ENCODE measurements at places on chromosomes 4 and X.

- DNase-seq = no peak
Observed at GRCh38 chr4:174591243-174592021, 69.1 kb upstream of the HPGD start.

- no peak for DNase-seq
Observed at GRCh38 chrX:133958997-133959688, 26.3 kb downstream of the GPC3 start.

DNA sequence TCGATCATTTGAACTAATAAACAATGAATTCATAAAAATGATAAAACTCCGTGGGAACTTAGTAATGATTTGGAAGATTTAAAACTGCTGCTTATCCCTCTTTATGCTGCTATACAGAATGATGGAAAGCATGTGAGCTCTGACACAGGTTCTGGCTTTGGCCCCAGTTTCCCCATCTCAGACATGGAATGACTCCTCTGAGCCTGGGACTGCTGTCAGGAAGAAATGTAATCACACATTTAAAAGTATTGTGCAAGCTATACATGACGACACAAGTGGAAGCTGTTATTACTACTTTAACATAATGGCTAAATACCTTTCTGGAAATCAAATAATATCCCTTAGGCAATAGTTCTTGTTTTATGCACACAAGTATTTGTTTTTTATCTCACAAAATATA lies 161.7 kb downstream of the DCHS2 start:
- DNase-seq = no peak

DNA sequence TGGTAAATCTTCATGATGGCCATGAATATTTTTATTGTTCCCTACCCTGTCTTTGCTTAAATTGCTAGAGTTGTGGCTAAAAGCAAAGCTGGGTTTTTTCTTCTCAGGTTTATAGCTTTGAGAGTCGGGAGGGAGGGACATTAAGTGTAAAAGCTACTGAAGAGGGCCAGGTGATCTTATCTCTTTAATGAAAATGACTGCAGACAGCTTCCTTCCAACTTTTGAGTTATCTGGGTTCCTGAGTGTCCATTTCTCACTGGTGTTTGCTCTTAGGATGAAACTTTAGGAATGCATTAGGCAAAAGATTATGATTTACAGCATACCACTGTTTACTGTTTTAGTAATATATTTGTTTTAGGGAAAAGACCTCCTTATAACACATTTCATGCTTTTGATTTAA lies 187.7 kb downstream of the SHROOM3 start:
- no peak for DNase-seq

GRCh38 chrX:68261060-68261672 lies 172.1 kb downstream of the OPHN1 start:
- no peak for DNase-seq

GRCh38 chr4:173879509-173879908 lies 349.5 kb upstream of the HAND2 start:
- DNase-seq = no peak

DNA sequence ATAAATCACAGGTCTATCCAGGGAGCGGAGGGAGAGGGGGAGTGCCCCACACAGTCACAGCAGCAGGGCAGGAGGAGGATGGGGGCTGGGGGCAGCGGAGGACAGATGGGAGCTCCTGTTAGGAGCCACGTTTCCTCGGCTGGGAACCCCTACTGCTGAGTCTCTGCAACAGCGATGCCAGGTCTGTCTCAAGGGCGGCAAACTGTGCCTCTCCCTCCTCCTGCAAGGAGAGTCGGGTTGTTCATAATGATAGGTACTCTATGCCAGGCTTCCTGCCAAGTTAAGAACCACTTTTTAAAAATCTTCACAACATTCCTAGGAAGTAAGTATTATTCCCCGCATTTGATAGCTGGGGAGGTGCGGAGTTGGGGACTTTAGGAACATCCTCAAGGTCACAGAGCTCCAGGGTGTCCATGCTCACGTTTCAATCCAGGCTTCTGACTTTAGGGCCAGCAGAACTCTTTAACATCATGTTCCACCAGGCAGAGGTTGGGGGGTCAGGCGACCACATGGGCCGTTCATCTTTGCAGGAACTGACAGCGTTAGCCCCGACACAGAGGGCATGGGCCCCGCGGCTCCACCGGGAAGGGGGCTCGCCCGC lies 98.3 kb upstream of the MAML3 start:
- peak; percentile 90 for DNase-seq

DNA sequence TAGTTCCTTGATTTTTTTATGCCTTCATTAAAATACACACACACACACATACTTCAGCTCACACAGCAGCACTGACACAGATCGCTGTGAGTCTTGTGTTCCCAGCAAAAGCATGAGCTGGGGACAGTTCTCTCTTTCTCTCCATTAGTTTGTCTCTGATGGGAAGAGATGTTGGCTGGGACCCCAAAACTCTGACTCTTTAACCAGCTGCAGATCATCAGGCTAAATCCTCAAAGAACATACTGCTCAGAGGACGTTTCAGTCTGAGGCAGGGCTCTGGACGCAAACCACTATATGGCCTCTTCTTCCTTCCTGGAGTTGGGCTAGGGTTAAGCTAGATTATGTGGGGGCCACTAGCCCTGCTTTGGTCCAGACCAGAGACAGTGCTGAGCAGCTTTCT lies 109.6 kb downstream of the NHSL2 start:
- no peak for DNase-seq

DNA sequence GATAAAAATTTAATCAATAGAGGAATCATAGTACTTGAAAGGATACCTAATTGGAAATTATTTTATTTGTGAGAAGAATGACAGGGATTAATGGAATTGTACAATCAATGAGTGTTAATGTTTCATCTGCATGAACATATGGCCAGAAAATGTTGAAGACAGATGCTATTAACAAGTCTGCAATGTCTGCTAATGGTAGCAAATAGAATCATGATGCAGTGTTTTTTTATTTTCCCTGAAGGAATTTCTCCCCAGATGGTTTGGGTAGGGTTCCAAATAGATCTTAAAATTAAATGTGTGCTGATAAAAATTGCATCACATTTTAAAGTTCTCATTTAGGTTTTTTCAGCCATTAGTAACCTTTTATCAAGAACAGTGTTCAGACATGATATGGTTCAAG lies 291.3 kb upstream of the TRAM1L1 start:
- no peak for DNase-seq

DNA sequence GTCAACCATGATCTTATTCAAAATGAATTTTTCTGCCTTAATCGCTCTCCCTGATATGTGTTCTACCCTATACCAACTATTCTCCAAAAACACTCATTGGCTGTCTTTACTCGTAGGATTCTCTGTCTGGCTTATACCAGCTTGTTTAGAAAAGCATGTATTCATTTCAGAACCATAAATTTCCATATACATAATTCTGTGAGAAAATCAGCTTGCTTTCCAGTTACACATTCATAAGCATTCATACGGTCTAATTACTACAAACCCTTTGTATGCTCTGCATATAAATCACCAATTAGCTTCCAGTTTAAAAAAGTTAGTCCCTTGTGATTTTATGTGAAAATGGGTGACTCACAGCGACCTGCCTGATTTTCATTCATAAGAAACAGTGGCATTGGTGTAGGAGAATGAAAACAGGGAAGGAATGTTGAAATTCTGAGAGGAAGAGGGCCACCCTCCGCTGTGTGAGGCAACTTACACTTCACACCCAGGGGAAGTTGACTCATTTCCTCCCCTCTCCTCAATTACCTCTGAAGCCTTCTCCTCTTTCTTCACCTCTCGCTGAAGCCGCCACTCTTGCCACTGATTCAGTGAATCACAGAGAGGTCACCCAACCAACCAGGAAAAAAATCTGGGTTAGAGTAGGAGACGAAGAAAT lies 63.3 kb downstream of the MEPE start:
- DNase-seq = no peak

GRCh38 chr4:113826421-113826820 lies 64.9 kb upstream of the CAMK2D start:
- no peak for DNase-seq

DNA sequence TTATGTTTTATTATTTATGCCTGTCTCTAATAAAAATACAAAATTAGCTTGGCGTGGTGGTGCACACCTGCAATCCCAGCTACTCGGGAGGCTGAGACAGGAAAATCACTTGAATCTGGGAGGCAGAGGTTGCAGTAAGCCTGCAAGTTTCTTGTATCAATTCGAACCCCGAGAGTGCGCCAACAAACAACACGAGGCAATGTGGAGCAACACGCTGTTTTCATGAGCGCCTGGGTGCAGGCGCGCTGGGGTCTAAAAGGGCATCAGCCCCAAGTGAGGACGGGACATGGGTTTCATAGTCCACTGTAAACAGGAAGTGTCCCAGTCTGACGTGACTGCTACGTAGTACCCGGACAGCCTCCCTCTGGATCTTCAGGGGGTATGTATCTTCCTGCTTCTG lies 1634.6 kb upstream of the AGA start:
- no peak for DNase-seq

GRCh38 chrX:39714471-39714870 lies 383.3 kb downstream of the BCOR start:
- DNase-seq = no peak

GRCh38 chrX:110210417-110211139 lies 107.3 kb downstream of the AMMECR1 start:
- DNase-seq = peak; percentile 15

- DNase-seq = no peak
Observed at GRCh38 chr4:184950926-184951325, 67.4 kb upstream of the HELT start.

DNA sequence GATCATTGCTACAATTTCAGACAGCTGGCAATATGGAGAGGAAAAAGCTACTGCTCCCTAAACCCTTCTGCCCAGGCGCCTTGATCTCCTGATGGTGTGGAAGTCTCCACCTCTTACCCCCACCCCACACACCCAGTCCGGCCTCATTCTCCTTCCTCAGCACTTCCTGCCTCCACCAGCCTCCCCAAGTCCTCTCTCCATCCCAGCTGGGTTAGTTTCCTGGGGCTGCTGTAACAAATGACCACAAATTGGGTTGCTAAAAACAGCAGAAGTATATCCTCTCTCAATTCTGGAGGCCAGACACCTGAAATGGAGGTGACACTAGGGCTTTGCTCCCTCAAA lies 1.1 kb upstream of the CCNQ start:
- peak; percentile 20 for DNase-seq

DNA sequence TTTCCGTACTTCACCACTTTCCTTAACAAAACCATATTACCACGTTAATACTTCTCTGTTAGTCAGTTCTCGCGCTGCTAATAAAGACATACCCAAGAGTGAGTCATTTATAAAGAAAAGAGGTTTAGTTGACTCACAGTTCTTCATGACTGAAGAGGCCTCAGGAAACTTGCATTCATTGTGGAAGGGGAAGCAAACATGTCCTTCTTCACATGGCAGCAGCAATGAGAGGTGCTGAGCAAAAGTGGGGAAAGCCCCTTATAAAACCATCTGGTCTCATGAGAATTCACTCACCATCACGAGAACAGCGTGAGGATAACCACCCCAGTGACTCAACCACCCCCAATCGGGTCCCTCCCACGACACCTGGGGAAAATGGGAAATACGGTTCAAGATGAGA lies 289.8 kb upstream of the CLNK start:
- DNase-seq = no peak

DNA sequence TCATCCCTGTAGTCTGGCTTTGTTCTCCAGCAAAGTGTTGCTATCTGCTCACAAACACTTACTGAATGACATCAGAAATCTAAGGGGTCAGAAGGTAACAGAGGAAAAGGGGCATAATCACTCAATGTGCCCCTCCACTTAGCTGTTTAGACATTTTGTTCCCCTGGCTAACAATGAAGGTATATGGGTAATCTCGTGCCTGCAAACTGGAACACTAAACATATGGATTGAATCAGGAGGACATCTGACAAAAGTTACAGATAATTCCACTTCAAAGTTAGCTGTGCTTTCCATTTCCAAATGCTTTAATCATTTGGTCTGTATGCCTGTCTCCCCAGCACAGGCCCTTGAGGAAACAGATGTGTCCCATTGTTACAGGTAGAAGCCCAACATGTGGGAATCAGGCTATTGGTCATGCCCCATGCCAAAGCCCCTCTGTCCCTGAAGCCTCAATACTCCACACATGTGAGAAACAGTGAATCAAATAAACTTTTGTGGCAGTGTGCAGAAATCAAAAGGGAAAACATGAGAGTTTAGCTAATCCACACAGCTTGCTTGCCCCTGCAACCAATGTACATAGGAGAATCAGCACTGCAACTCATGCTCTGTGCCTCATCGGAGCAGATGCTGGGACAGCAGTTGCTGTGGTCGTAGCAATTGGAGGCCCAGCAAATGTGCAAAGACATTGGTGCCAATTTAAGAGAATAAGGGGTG lies 111.7 kb downstream of the RNF150 start:
- DNase-seq = no peak

GRCh38 chrX:68086709-68087108 lies 346.6 kb downstream of the OPHN1 start:
- no peak for DNase-seq

DNA sequence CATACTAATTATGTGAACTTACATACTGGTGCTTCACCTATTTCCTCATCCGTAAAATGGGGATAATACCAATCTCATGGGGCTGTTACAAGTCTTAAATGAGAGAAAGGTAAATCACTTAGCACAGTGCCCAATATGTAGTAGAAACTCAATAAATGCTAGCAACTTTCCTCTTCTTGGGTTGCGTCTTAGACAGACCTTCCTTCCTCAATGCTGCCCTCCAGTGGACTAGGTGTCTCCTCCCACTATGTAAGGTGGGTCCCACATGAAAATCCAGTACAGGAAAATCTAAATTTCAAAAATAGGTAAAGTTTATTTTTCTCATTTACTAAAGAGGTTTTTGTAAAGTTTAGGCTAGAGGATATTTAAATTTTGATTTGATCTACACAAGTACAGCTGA lies 20.6 kb downstream of the ZDHHC9 start:
- peak; percentile 3 for DNase-seq

DNA sequence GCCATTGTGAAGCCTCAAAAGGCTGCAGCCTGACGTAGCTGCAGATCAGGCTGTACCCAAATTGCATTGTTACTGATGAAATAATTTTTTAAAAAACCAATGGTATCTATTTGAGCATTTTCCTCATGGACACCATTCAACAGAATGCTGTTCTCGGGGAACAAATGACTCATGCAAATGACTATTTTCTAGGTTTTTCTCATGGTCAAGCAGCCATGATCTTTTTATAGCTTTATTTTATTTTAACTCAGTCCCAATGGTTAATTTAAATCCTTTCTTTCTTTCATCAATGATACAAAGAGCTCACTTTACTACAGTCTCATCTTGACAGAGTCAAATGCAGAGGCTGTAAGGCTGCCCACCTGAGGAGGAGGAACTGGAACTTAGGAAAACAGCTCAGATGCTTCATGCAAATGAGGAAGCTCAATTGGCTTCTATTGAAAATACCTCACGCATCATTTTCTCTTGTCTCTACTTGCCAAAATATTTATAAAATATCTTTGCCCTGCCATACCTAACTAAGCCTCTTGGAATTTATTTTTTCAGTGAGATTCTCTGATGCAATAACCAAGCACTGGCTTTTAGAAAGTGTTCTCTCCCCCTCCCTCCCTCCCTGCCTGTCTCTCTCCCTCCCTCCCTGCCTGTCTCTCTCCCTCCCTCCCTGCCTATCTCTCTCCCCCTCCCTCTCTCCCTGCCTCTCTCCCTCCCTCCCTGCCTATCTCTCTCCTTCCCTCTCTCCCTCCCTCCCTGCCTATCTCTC lies 81.0 kb downstream of the SORBS2 start:
- no peak for DNase-seq
